ENCODE measurements at places on chromosomes 4 and X. TPM values are rescaled to one million over a fixed set of nuclear protein-coding genes. Genes with fewer than 3 reads are reported as not detected.

ZNF630 gene
- total RNA-seq, result 3.1 TPM

TMEM131L gene
- total RNA-seq, result 105 TPM

CLDN24 gene
- not detected for total RNA-seq

AFM gene
- total RNA-seq, result not detected

PCDH19 gene
- not detected for total RNA-seq

MANBA gene
- total RNA-seq, result 38.1 TPM

PCYT1B gene
- 0.41 TPM for total RNA-seq

All from natural killer cell (primary cell).